ENCODE measurements at places on chromosomes 5 and 9. TPM values are rescaled to one million over a fixed set of nuclear protein-coding genes. Genes with fewer than 3 reads are reported as not detected.

DNA sequence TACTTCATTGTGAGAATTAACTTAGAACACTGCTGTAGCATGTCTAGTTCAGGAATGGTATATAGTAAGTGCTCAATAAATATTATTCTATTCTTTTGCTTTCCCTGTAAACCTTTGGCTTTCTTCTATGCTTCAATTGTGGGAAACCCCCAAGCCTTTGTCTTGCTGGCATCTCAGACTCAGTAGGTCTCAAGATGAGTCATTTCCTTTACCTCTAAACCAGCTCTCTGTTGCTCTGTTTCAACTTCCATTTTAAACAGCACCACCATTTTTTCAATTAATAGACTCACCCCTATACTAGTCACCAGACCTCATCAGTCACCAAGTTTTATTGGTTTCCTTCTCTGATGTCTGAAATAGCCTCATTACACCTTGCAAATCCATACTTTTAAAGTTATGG lies 43.5 kb downstream of the DMAC1 start:
- no peak overlapping the region for H3K27ac ChIP-seq
- no peak for DNase-seq
- H3K4me1 ChIP-seq: no peaks in the 10 kb centered on the region
- no peaks in the 10 kb centered on the region for H3K27me3 ChIP-seq
- H3K4me3 ChIP-seq: no peak overlapping the region

- no peaks in the 10 kb centered on the region for H3K36me3 ChIP-seq
- no peak overlapping the region for H3K4me3 ChIP-seq
Measured at GRCh38 chr9:135301271-135302263, 178.0 kb upstream of the PPP1R26 start.

GRCh38 chr5:145776886-145777285 lies 58.3 kb downstream of the PRELID2 start:
- H3K4me1 ChIP-seq: no peaks in the 10 kb centered on the region
- no peak overlapping the region for H3K4me3 ChIP-seq
- no peaks in the 10 kb centered on the region for H3K27me3 ChIP-seq
- H3K36me3 ChIP-seq: no peaks in the 10 kb centered on the region
- no peak overlapping the region for H3K27ac ChIP-seq

GRCh38 chr5:138985256-138985655 lies 110.1 kb upstream of the LRRTM2 start:
- peaks cover 22% of the 10 kb centered on the region for H3K4me1 ChIP-seq
- H3K27me3 ChIP-seq: no peaks in the 10 kb centered on the region
- H3K4me3 ChIP-seq: no peak overlapping the region
- no peak for DNase-seq

GRCh38 chr5:173016598-173017046 lies 33.1 kb downstream of the ATP6V0E1 start:
- no peaks in the 10 kb centered on the region for H3K27me3 ChIP-seq
- no peak overlapping the region for H3K27ac ChIP-seq
- DNase-seq: no peak
- H3K4me3 ChIP-seq: no peak overlapping the region

DNA sequence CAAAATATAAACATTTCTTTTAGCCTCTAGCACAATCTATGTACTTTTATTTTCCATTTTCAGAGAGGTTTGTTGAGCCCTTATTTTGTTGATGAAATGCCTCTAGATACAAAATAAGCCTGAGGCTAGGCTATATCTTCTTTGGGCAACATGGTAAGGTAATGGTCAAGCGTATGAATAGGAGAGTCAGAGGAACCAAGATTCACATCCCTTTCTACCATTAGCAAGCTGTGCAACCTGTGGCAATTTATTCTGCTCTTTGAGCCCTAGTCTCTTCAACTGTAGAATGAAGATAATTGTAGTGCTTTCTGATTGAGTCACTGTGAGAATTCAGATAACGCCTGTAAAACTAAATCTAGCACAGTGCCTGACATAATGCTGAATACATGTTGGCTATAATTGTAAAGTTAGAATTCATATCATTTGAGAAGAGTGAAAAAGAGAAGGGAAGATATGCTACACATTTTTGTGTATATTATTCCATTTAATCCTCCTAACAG lies 412.5 kb downstream of the CCDC171 start:
- H3K4me3 ChIP-seq: no peak overlapping the region
- H3K27me3 ChIP-seq: no peaks in the 10 kb centered on the region
- no peaks in the 10 kb centered on the region for H3K4me1 ChIP-seq
- H3K36me3 ChIP-seq: no peaks in the 10 kb centered on the region
- DNase-seq: no peak

PDCD1LG2 gene
- 0.56 TPM for total RNA-seq

DNA sequence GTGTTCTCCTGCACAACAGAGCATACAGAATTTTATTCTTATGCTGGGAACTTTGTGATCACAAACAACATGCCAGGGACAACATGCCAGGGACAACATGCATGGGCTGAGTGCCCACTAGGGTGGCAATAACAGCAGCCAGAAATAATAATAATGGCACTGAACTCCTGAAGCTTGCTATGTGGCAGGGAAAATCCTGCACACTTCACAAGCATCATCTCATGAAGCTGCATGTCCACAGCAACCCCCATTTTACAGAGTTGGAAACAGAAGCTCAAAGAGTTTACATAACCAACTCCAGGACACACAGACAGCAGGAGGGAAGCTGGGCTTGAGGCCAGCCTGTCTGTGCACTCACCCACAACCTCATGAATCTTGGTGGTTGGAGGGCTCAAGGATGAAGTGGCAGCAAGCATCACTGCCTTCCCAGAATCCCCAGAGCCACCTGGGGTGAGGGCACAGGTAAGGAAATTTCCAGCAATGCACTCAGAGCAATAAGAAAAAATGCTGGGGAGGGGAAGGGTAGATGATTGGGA lies 111.4 kb downstream of the GABBR2 start:
- H3K4me3 ChIP-seq: no peak overlapping the region
- DNase-seq: no peak
- H3K4me1 ChIP-seq: no peaks in the 10 kb centered on the region

- no peak overlapping the region for H3K27ac ChIP-seq
- H3K4me1 ChIP-seq: no peaks in the 10 kb centered on the region
- H3K27me3 ChIP-seq: no peaks in the 10 kb centered on the region
- H3K36me3 ChIP-seq: no peaks in the 10 kb centered on the region
- no peak for DNase-seq
Measured at GRCh38 chr5:67255881-67256280, 59.3 kb upstream of the CD180 start.

GRCh38 chr5:42912184-42912798 lies 100.6 kb upstream of the SELENOP start:
- H3K36me3 ChIP-seq: no peaks in the 10 kb centered on the region
- no peak overlapping the region for H3K27ac ChIP-seq
- H3K27me3 ChIP-seq: no peaks in the 10 kb centered on the region

DNA sequence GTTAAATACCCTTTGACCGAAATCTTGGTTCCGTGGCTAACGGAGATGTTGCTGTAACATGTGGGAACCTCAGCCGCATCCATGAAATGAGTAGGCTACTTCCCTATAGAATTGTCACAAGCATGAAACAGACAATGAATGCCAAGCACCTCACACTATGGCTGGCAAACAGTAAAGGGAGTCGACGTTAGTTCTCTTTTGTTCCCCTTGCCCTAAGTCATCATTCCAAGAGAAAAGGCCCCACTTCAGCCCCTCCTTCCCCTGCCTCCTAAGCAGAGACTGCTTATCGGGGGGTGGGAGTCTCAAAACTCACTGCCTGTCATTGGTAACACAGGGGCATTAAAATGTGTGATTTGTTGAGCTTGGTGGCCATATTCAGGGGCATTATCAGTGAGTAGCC lies 159.6 kb downstream of the MAPKAP1 start:
- no peaks in the 10 kb centered on the region for H3K4me1 ChIP-seq
- peaks cover 18% of the 10 kb centered on the region for H3K36me3 ChIP-seq
- no peak overlapping the region for H3K27ac ChIP-seq
- no peaks in the 10 kb centered on the region for H3K27me3 ChIP-seq

Measured in naive thymus-derived CD4-positive, alpha-beta T cell (primary cell).